ENCODE measurements at places on chromosomes 13 and 19.

- DNase-seq, result no peak
Measured at GRCh38 chr13:27014406-27015359, 156.9 kb downstream of the USP12 start.

- DNase-seq, result no peak
Measured at GRCh38 chr13:43200736-43201135, 177.3 kb downstream of the DNAJC15 start.

DNA sequence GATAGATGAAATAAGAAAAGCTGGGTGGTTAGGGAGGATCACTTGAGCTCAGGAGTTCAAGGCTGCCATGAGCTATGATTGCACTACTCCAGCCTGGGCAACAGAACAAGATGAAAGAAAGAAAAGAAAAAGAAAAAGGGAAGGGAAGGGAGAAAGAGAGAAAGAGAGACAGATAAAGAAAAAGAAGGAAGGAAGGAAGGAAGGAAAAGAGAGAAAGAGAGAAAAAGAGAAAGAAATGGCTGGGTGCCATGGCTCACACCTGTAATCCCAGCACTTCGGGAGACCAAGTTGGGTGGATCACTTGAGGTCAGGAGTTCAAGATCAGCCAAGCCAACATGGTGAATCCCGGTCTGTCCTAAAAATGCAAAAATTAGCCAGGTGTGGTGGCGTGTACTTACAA, 21.1 kb downstream of the TEX101 start:
- DNase-seq, result no peak

DNA sequence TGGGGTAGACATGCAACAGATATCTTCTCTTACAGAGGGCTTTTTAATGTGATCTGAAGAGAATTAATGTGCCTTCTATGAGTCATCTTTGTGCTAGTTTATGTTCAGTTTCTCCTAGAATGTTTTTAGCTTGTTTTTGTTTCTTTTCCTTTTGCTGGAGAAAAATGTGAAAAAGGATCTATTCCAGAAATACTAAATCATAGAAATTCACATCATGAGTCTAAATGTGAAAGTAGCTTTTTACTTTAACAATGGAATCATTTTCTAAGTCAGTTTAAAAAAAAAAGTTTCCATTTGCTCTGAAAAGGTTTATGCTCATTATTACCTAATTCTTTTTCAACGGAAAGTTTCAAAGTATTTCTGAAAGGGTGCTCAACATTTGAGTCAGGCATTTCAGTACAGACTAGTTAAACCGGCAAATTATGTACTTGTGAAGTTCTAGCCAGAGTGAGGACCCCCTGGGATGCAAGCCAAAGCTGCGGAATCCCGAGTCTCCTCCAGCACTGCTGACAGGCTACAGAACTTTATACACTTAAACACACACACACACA, 72.9 kb downstream of the SPATA13 start:
- no peak for DNase-seq

GRCh38 chr19:54387991-54388801, 23.5 kb upstream of the LAIR1 start:
- no peak for DNase-seq

DNA sequence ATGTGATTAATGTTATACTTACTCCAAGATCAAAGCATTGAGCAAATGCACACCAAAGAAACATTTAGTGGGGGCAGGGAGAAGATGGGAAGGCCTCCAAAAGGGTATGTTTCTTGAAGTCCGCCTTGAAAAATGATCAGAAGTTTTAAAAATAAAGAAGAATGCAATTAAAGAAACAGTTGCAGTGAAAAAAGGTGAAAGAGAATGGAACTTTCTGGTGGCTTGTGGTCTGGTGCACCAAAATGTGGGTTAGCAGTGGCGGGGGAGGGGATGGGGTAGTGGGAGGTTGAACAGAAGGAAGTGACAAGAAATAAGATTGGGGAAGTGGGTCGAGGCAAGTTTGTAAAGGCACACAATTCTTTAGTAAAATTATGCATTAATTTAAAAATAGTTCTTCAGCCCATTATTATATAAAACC, 2.5 kb downstream of the LCP1 start:
- DNase-seq, result no peak

DNA sequence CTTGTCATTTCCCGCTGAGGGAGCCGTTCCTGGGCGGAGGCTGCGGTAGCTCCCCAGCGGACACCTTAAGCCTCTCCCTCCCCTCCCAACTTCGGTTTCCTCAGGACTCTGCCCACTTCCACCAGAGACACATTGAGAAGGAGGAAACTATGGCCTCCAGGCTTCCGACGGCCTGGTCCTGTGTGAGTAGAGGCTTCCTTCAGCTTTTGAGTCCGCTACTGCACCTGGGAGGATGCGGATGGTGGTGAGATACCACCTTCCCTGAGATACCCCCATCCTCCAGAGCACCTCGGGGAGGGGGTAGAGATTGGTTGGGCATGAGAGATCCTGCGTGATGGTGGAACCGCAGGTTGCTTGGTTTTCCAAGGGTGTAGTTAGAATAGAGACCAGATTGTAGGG, 955 bp downstream of the ZNF274 start:
- DNase-seq, result peak; percentile 25

GRCh38 chr13:112068540-112069060, 1.7 kb downstream of the SOX1 start:
- DNase-seq, result no peak

DNA sequence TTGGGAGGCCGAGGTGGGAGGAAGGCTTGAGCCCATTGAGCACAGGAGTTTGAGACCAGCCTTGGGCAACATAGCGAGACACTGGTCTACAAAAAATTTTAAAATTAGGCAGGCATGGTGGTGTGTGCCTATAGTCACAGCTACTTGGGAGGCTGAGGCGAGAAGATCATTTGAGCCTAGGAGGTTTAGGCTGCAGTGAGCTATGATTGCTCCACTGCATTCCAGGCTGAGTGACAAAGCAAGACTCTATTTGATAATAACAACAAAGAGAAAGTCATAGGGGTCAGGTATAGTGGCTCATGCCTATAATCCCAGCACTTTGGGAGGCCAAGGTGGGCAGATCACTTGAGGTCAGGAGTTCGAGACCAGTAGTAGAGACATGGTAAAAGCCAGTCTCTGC, 4.6 kb upstream of the SLC44A2 start:
- DNase-seq, result no peak

GRCh38 chr19:28706693-28707092, 506.3 kb downstream of the UQCRFS1 start:
- no peak for DNase-seq

- peak; percentile 18 for DNase-seq
Measured at GRCh38 chr13:109874484-109875454, 88.4 kb upstream of the IRS2 start.

GRCh38 chr13:33228648-33229445, 56.7 kb downstream of the STARD13 start:
- no peak for DNase-seq

DNA sequence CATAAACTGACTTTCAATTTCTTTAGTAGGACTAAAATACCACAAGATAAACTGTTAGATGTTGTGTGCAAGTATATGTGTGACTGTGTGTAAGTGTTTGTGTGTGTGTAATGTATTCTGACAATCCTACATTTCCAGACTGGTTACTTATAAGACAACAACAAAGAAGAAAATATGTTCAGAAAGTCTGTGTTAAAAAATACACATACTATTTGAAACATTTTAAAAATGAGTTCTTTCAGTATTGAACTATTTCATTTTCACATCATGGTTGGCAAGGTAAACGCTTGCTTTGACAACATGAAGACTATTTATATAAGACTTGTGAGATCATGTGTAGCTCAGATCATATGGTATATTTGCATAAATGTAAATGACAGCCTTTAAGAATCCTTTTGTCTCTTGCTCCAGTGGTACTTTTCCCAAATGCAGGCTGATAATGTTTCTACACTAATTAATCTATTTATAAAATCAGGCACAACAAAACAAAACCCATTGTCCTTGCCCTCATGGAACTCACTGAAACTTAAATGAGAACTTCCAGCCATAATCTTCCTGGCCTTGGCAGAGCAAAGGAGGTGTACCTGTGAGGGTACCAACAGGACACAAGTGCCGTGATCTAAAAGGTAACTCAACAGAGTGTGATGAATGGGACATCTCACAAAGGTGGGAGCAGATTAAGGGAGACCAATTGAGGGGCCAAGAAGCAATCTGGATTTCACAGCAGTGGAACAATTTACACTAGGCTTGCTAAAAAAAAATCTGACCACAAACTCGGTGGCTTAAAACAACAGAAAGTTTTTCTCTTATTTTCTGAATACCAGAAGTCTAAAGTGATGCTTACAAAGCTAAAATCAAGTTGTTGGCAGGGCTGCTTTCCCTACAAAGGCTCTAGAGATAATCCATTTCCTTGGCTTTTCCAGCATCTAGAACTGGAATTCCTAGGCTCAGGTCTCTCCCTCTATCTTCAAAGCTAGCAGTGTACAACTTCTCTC, 349.0 kb downstream of the TBC1D4 start:
- DNase-seq, result no peak

GRCh38 chr19:947707-948539, 22.1 kb downstream of the ARID3A start:
- no peak for DNase-seq

GRCh38 chr13:50722440-50723125, 120.9 kb downstream of the DLEU7 start:
- no peak for DNase-seq

DNA sequence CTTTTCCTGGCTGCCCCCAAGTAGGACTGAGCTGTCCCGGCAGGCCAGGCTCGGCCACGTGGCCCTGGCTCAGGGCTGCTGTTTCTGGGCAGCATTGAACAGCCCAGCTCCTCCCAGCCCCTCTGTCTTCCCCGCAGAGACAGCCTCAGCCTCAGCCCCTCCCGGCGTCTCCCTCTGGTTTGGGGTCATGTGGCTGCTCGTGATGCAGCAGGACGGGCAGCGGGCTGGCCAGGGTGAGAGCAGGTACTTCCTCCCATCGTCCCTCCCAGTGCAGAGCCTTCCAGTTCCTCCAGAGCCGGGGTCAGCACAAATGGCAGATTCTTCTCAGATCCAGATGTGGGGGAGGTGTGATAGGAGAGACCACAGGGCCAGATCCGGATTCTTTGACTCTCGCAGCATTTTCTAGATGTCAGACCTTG, 114.6 kb downstream of the KDM4B start:
- DNase-seq, result no peak

DNA sequence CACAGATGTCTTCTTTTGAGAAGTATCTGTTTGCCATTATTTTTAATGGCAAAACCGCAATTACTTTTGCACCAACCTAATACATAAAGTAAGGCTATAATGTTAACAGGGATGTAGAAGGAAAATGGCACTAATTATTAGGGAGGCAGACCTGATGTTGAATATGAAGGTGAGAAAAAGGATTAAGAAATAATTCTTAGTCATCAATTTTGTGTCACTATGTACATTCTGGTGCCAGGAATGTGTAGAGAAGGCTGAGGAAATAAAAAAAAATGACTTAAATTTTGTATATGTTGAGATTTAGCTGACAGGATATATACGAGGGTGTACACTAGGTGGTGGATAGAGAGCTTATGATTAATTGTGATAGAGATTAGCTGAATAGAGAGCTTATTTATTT, 12.6 kb downstream of the ZNF585B start:
- no peak for DNase-seq

DNA sequence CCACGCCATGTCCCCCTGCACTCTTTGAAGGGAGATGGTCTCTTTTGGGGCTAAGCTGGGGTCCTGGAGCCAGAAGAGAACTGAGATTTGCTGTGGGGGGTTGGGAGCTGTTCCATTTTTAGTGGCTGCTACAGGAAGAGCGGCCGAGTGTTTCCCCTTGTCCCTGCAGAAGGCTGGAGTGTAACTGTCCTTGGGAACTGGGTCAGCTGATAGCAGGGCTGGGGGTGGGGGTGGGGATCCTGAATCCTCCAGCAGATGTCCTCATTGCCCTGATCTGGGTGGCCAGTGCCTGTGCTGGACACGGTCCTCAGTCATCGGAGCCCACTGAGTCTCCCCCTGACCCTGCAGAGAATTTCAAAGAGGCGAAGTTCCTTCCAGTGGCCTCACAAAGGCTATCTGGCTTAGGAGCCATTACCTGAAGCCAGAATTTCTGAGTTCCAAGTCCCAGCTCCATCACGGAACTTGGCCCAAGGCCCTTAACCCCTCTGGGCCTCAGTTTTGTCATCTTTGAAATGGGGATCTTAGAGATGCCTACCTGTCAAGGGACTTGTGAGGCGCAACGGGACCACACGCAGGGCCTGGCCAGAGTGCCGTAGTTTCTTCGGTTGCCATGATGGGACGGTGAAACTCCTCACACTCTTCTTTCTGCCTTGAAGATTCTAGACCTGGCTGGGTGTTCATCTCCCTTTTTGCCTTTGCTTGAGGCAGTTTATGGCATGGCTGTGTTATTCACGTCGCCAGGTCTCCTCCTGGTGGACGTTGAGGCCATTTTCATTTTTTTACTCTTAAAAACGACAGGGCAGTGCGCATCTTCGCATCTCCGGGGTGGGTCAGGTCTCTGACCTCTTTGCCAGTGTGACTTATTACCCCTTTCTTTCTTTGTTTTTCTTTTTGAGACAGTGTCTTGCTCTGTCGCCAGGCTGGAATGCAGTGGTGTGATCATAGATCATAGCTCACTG, 51.9 kb downstream of the DNM2 start:
- no peak for DNase-seq

GRCh38 chr19:5172859-5173630, 167.6 kb downstream of the PTPRS start:
- DNase-seq, result no peak

- no peak for DNase-seq
Measured at GRCh38 chr13:108176685-108177274, 38.6 kb downstream of the LIG4 start.

- no peak for DNase-seq
Measured at GRCh38 chr19:52923778-52924593, 758 bp upstream of the ZNF888 start.

GRCh38 chr13:54433493-54434206, 1405.0 kb downstream of the OLFM4 start:
- peak; percentile 84 for DNase-seq

- no peak for DNase-seq
Measured at GRCh38 chr19:16779539-16780163, 49.5 kb upstream of the SIN3B start.

- DNase-seq, result no peak
Measured at GRCh38 chr13:109318945-109319590, 467.3 kb downstream of the IRS2 start.

DNA sequence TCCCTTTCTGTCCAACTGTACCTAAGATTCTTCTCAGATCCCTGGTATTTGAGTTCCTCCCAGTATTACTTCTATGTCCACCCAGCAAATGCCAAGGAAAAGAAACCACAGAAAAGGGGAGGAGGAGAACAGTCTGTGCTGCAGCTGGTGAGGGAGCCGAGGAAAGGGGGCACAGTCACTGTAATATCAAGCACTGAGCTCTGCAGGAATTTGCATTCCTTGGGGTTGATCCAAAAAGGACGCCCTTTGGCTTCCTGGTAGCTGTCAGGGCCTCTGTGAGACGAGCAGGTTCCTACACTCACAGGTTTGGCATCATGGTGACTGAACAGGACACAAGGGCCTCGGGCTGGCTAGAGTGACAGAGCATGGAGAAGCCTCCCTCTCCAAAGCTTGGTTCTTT, 273.4 kb downstream of the NHLRC3 start:
- DNase-seq, result no peak

GRCh38 chr19:15371786-15372380, 7.7 kb downstream of the AKAP8 start:
- DNase-seq, result no peak

Data from NCI-H1417 (cell line).